ENCODE measurements at places on chromosomes 1 and 21. TPM values are rescaled to one million over a fixed set of nuclear protein-coding genes. Genes with fewer than 3 reads are reported as not detected.

GCSAML gene
- not detected for total RNA-seq

LCE1C gene
- total RNA-seq, result not detected

DNA sequence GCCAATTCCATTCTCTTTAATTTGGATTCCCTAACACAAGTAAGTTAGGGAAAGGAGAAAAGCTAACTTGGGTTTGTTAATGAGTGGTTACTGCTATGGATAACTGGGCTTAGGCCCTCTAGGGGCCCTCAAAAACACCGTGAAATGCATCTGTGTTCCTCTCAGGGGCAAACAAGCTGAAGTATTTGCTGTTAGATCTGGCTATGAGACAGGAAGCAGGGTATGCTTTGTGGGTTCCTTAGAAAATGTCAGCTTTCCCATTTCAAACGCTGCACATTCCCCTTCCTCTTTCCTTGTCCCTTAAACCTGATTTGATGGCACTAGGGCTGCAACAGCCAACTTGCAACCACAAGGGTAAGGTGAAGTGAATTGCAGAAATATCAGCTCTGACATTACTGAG lies 5.7 kb upstream of the CAP1 start:
- no peak for DNase-seq

- no peak for DNase-seq
Observed at GRCh38 chr1:23120383-23120782, 48.3 kb downstream of the LUZP1 start.

- DNase-seq, result no peak
Observed at GRCh38 chr1:2446394-2446793, 29.7 kb upstream of the PLCH2 start.
